ENCODE measurements at places on chromosomes 6 and 20.

GRCh38 chr20:56429502-56429901 is 17.4 kb downstream of the CASS4 start:
- no peak for DNase-seq

- no peak for DNase-seq
Observed at GRCh38 chr6:87968435-87969278, 79.0 kb upstream of the SPACA1 start.

- DNase-seq, result no peak
Observed at GRCh38 chr6:41577356-41578216, 31.4 kb downstream of the FOXP4 start.

DNA sequence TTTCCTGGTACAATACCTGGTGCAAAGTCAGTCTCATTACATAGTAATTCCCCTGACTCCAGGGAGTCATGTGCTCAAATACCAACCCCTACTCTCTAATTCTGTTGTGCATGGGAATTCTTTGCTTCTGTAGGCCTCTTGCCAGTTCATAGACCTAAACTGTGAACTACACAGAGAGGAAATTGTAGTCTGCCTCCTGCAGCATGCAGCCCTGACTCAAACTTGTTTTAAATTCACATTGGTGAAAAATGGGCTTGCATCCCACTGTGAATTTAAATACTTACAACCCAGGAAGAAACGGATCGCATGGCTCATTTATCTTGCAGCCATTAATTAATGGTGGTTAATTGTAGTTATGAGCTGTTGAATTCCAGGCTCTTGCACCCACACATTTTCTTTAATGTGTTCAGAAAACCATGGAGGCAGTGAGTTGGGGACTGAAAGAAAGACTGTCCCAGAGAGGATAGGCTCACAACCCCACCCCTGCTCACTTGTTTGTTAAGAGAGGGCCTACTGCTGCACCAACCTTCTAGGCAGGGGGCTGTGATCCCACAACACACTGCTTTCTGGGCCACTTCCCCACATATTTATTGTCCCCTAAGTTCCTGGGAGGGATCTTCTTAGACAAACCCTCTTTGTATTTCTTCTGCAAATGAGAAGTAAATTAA is 579.1 kb downstream of the DHX35 start:
- no peak for DNase-seq

DNA sequence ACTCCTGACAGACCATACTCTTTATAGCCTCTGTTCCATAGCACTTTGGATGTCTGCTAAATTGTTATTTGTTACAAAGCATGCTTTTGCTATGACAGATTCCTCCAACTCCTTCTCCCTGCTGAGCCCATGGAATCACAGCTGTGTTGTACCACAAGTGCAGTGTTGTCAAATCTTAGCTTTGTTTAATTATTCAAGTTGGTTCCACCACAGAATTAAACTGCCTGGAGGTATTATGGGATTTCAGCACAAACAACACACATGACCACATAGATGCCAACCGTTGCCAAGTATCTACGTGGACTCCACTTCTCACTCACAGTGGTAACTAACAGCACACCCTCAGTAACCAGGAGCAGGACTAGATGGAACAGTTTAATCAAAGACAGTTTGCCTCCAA is 32.7 kb upstream of the MARCKS start:
- no peak for DNase-seq

- DNase-seq, result no peak
Observed at GRCh38 chr20:22984008-22984407, 51.1 kb upstream of the SSTR4 start.

DNA sequence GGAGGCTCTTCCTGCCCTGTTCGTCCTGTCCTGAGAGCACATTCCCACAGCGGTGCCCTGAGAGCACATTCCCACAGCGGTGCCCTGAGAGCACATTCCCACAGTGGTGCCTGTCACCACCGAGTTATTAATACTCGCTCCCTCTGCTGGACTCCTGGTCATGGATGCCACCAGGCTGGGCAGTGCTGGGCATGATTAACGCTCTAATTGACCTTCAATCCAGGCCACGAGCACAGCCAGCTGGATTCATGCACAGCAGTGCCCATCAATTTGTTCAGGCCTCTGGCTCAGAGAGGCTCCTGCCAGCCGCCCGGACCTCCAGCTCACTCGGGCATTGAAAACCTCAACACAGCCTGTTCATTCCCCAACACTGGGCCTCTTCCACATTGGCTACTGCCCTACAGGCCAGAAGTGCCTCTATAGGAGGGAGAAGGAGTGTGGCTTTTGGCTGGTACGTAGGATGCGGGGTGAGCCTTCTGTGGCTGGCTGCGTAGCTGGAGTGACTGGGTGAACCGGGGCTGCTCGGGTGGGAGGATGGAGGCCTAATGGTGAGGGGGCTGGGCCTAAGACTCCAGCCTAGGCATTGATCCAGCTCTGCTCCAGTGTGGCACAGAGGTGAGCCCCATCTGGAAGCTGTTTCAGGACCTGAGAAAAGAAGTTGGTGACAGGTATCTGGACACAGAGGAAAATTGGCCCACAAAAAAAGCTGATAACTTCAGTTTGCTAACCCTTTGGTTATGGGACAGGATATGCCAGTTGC is 9.3 kb downstream of the IP6K3 start:
- no peak for DNase-seq

- no peak for DNase-seq
Observed at GRCh38 chr6:109292983-109293586, 89.2 kb downstream of the CD164 start.

GRCh38 chr6:35413911-35414310 is 38.2 kb upstream of the FANCE start:
- no peak for DNase-seq

DNA sequence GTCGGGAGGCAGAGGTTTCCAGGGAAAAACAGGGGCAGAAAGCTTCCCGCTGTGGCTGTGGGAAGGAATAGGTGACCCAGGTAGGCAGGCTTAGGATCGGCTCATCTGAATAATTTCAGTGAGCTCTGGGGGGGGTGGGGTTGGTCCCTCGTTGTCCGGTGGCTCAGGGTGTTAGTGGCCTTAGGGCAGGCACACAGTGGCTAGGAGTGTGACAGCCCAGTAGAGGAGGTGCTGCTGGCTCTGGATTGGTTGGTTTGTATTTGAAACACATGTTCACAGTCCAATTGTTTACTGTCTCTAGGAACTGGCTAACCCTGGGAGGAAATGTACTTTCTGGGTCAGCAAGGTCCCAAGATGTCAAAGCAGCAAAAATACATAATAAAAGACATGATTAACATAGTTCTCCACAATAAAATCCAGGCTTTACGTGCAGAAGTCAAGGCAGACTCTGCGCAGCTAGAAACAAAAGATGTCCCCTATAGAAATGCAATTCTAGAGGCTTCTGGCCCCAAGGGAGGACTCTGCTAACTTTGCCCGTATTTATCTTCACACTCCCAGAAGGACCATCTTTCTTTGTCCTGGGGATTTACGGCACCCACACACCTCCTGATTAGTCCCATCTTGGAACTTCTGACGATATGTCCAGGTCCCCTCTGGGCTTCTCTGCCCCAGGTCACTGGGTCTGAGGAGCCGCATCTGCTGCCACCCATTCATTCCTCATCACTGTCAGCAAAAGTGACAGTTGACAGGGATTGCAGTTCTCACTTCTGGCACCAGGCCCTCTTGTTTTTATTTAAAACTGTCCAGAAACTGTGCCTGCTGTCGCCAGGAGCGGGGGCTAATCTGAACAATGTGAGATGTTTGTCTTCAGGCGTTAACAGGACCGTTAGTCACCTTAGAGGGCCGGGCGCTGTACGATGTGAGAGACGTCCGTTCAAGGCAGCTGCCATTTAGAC is 18.7 kb downstream of the MOCS3 start:
- DNase-seq, result no peak

- no peak for DNase-seq
Observed at GRCh38 chr6:14406614-14407331, 289.2 kb downstream of the CD83 start.

GRCh38 chr20:40197691-40198090 is 491.3 kb downstream of the MAFB start:
- no peak for DNase-seq

GRCh38 chr6:73579851-73580246 is 59.0 kb upstream of the EEF1A1 start:
- peak; percentile 35 for DNase-seq
